ENCODE measurements at places on chromosomes 11 and 22.
A peak's percentile ranks its signal among the peaks of the same experiment; 100 is the strongest.

GRCh38 chr11:120875986-120876385, 147.9 kb upstream of the TBCEL start:
- DNase-seq: no peak

DNA sequence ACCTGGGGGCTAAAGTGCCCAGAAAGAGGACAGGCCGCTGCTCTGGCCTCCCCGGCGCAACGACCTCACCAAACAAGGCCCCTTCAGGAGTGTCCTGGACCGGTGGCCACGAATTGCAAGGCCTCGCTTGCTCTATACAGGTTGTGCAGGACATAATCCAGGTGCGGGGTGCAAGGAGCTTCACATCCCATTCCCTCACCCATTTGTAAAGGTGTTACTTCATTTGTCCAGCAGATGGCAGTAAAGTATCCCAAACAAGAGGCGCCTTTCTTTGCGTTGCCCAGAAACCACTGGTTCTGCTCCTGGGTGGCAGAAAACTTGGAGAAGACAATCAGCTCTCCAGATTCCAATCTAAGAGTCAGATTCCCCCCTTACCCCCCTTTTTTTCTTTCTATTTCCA, 35.9 kb upstream of the PRDM11 start:
- no peak for DNase-seq

- DNase-seq: no peak
These were observed 128.7 kb downstream of the TRIM44 start for GRCh38 chr11:35791088-35791958.

DNA sequence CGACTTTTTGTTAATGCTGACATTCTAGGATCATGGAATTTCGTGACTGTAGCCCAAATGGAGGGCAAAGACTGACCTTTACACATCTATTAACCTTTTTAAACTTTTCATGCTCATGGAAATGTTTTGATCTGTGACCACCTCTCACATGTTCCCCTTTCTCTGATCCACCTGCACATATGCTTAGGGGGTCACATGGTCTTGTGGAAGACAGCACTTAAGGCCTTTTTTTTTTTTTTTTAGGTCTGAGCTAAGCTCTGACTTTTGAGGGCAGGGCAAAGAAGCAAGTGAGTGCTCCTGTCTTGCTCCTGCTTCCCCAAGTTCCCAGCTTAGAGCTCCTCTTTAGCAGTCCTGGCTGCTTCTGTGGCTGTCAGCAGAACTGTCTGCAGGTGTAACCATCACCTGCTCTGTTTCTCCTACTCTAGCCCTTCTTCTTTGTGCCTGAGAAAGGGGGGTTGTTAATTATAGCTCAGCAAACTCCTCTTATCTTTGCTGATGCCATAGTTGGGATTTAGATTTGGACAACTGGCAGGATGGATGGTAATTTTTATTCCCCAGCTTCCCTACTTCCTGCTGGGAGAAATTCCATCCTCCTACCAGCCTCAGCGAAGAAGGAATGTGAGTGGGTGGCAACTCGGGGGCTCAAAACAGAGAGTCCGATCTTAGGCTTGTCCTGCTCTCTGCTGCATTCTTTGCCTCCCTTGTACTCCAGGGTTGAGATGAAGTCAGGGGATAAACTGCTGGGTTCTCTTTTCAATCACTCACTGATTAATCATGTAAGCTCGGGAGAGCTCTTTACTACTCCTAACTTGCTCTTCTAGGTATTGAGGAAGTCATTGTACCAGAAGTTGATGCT, 64.4 kb downstream of the GRAMD1B start:
- DNase-seq: no peak

DNA sequence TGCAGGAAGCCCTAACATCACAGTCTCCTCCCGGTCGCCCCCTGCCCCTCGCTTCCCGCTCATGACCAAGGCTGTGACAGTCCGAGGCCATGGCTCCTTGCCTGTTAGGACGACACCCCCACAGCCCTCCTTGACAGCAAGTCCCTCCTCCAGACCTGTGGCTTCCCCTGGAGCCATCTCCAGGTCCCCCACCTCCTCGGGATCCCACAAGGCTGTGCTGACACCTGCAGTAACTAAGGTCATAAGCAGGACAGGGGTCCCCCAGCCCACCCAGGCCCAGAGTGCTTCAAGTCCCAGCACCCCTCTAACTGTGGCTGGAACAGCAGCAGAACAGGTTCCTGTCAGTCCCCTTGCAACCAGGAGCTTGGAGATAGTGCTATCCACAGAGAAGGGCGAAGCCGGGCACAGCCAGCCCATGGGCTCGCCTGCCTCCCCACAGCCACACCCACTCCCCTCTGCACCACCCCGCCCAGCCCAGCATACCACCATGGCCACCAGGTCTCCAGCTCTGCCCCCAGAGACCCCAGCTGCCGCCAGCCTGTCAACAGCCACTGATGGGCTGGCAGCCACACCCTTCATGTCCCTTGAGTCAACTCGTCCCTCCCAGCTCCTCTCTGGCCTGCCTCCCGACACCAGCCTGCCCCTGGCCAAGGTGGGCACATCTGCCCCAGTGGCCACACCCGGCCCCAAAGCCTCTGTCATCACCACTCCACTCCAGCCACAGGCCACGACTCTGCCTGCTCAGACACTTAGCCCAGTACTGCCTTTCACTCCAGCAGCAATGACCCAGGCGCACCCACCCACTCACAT, 63.2 kb downstream of the OTOG start:
- DNase-seq: peak; percentile 37

- no peak for DNase-seq
These were observed 13.1 kb upstream of the SLC1A2 start for GRCh38 chr11:35432464-35432863.

Measured in femur (tissue), 1 donor.